Stimulated activated naive CD8-positive, alpha-beta T cell treated with anti-CD3 and anti-CD28 coated beads, Interleukin-15, Interleukin-2, amounts not matched to agents 100 U/mL and 50 U/mL, for 24 hours (primary cell): ENCODE measurements at places on chromosomes 12 and 14.

- DNase-seq, result no peak
Observed at GRCh38 chr14:90805662-90806540, 10.3 kb downstream of the TTC7B start.

- DNase-seq, result no peak
Observed at GRCh38 chr12:13573698-13574321, 377.3 kb downstream of the EMP1 start.

DNA sequence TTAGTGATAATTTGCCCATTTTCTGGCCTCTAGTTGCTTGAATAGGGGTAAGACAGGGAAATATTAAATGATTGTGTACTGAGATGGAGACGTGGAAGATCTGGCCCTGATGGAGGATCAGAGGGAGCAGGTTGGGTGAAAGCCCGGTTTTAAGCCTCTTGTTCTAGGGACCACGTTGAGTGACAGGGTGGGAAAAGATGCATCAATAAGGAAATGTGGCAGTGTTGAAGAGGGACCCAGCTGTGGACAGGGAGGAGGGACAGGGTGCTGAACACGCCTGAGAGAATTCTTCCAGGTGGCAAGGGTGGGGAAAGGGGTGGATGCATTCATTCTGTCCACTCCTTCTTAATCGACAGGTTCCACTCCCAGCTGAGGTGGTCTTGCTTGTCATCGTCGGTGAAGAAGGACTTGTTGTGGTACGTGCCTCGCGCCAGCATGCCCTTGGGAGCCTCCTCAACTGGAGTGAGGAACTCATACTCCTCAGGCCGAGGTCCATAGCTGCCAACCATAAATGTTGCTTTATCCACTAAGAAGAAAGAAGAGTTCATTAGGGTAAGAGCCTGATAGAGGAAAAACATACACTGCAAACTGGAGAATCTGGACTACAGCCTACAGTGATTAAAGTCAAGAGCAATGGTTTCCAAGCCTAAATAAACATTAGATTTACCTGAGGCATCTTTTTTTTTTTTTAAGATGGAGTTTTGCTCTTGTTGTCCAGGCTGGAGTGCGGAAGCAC lies 4.0 kb upstream of the ERP27 start:
- no peak for DNase-seq

DNA sequence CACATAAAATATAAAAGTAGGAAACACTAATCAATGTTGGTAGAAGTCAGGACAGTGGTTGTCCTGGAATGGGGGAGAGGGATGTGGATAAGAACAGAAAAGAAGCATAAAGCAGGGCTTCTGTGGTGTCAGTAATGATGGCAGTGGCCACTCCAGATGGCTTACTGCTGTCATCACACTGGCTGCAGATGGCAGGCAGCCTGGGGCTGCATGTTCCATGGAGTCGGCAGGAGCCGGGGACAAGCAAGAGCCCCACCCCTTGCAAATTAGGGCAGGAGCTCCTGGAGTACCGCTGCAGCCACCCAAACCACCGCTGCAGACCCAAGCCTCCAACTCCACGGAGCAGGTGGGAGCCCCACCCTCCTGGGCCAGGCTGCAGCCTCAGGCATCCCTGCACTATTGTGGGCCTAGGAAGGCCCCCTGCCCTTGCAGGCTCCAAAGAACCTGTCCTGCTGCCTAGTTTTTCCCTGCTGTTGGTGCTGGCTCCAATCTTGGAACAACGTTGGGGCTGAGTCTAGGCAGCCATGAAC lies 28.8 kb upstream of the SLC5A8 start:
- DNase-seq, result no peak

DNA sequence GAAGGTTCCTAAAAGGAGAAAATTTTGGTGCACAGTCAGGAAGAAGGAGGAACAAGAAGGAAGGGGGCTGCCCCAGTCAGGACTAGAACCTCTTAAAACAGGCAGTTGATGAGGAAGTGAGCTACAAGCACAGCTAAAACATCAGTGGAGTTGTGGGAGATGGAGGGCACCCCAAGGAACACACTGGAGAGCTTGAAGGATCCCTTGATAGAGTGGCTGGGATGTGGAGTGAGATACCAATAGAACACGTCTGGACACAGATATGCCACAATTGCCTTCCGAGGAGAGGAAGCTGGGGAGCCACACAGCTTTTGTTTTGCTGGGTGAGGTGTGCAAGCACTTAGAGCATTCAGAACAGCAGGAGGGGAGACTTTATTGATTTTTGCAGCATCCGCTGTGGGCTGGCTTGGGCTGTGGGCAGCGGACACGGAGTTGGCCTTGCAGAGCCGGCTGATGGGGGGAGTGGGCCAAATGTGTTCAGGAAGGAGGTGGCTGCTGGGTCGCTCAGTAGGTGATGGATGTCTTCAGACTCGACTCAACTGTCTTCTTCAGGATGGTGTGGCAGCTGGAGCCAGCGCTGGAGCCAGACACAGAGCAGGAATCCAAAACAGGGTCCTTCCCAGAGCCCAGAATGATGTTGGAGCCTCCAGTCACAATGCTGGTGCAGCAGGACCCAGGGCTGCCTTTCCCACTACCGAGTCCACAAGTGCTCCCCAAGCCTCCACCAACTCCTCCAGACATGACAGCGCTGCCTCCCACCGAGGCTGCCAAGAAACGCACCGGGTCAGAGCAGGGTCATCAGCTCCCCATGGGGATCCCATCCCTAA lies 4.7 kb upstream of the KRT79 start:
- no peak for DNase-seq

- no peak for DNase-seq
Observed at GRCh38 chr14:21055432-21056117, 2.0 kb upstream of the RNASE8 start.

DNA sequence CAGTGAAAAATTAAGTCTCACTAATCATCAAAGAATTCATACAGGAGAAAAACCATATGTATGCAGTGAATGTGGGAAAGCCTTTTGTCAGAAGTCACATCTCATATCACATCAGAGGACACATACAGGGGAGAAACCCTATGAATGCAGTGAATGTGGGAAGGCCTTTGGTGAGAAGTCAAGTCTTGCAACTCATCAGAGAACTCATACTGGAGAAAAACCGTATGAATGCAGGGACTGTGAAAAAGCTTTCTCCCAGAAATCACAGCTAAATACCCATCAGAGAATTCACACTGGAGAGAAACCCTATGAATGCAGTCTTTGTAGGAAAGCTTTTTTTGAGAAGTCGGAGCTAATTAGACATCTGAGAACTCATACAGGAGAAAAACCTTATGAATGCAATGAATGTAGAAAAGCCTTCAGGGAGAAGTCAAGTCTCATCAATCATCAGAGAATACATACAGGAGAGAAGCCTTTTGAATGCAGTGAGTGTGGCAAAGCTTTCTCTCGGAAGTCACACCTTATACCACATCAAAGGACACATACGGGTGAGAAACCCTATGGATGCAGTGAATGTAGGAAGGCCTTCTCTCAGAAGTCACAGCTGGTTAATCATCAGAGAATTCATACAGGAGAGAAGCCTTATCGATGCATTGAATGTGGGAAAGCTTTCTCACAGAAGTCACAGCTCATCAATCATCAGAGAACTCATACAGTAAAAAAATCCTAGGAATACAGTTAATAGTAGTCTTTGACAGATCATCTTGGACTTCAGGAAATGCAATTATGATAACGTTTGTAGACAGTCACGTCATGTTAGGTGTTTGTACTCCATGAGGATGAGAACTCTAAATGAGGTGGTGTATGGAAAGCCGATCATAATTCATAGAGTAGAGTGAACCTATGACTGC lies 21.1 kb downstream of the ZNF84 start:
- DNase-seq, result no peak

- no peak for DNase-seq
Observed at GRCh38 chr12:72272731-72273498, 745 bp downstream of the TRHDE start.

DNA sequence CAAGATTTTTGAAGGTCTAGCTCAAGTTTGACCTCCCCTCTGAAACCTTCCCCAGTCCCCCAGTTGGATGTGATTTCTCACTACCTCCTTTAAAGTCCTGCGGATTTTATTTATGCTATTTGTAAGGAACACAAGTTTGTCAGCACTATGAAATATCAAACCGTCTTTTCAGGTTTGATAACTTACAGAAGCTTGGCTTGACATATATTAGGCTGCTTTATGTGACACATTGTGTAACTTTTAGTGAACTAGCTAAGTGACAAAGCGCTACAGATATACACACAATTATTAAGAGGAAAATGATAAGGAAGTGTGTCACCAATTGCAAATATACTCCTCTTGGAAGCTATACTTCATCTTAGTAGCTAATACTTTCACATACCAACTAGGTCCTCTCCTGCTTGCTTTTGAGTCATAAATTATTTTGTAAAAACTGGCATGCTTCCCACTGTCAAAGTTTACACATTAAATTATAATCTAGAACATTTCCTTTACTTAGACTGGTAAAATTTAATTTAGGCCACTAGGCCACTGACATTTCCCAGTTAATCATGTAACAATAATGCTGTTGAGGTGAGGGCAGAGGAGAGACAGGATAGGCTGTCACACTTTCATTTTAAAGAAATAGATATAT lies 149.5 kb downstream of the TMTC3 start:
- DNase-seq, result no peak

- DNase-seq, result no peak
Observed at GRCh38 chr14:37145395-37145794, 27.0 kb downstream of the SLC25A21 start.

- DNase-seq, result peak; percentile 100
Observed at GRCh38 chr12:6873094-6874014, at the start of gene SPSB2. Gene SPSB2 (minus strand): TSS chr12:6873303. CDS start chr12:6872901, 402 bp downstream.

DNA sequence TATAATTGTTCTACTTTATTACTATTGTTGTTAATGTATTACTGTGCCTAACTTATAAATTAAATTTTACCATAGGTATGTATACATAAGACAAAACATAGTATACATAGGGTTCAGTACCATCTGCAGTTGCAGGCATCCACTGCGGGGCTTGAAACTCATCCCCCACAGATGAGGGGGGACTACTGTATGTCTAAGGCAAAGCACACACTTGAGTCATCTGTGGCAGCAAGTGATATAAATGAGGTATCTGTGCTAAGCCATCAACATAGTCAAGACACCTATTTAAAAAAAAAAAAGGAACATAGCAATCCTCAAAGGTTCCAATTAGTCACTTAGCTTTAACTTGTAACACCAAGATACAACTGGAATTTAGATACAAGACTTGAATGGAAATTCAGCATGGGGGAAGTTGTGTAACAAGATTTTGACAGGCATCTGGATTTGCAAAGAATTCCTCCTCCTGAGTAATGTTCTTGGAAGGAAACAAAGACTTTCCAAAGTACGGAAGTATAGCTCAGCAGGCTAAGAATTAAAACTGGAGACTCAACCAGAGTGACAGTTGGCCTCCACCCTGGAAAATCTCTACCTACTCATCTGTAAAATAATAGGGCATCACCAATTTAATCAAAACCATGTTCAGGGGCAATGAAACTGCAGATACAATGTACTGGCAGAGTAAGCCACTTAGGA lies 14.9 kb downstream of the DCAF5 start:
- peak; percentile 38 for DNase-seq

- no peak for DNase-seq
Observed at GRCh38 chr12:101969-102878, 35.7 kb downstream of the IQSEC3 start.

GRCh38 chr12:67540920-67541624 lies 107.5 kb upstream of the DYRK2 start:
- no peak for DNase-seq

DNA sequence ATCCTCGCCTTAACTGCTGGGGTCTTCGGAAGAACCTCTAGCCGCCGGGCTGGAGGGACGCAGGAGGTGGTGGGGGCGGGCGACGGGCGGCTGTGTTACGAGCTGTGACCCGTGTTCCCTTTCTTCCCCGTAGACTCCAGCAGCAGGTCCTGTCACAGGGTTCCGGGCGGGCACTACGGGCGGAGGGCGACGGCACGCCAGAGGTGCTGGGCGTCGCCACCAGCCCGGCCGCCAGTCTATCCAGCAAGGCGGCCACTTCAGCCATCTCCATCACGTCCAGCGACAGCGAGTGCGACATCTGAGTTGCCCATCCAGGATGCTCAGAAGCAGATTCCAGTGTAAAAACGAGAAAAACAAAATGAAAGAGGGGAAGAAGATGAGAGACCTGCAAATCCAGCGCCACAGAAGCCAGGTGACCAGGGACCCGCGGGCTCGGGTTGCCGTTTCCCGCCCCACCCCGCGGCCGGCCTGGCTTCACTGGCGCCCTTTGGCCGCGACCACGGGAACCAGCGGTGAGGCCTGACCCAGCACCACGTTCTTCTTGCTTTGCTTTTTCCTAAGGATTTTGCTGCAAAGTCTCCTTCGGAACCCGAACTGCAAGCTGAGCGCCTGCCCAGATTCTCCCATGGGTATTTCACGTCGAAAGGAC lies 2.1 kb downstream of the SIX6 start:
- DNase-seq, result no peak

- no peak for DNase-seq
Observed at GRCh38 chr12:47835006-47835830, 15.5 kb upstream of the HDAC7 start.

DNA sequence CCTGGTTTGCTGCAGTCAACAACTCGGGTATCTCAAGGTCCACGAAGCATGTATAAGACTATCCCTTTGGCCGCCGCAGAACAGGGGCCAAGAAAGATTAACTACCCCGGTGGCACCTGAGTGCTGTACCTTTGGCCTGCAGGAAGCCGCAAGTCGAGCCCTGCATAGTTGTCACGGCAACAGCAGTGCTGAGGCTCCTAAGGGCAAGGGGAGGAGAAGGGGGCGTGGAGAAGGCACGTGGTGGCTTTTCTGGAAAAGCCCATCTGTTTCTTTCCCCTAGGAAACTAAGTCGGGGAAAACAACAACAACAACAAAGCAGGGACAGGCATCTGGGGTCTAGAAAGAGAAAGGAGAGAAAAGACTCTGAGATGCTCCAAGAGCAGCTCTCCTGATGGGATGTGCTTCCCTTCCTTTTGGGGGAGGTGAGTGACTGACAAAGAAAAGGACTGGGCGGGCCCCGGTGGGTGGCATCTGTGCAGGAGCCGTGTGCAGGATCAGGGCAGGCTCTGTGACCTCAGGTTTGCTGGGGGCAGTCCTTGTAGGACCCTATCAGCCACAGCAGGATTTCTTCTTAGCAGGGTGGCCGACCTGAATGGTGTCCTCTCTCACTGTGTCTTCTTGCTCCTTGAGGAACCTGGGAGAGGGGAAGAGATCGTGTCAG lies 123.9 kb downstream of the PRMT8 start:
- no peak for DNase-seq

- peak; percentile 78 for DNase-seq
Observed at GRCh38 chr12:6936636-6937480, 6.8 kb upstream of the RNU7-1 start.

- no peak for DNase-seq
Observed at GRCh38 chr12:131007031-131007739, 53.5 kb downstream of the ADGRD1 start.
